ENCODE measurements at places on chromosomes 4 and X.

GRCh38 chrX:21503593-21503992, 129.4 kb downstream of the CNKSR2 start:
- no peak for DNase-seq

- DNase-seq: no peak
Observed at GRCh38 chr4:15766821-15767220, 11.3 kb upstream of the CD38 start.

GRCh38 chrX:148698221-148698620, 197.8 kb downstream of the AFF2 start:
- no peak for DNase-seq

DNA sequence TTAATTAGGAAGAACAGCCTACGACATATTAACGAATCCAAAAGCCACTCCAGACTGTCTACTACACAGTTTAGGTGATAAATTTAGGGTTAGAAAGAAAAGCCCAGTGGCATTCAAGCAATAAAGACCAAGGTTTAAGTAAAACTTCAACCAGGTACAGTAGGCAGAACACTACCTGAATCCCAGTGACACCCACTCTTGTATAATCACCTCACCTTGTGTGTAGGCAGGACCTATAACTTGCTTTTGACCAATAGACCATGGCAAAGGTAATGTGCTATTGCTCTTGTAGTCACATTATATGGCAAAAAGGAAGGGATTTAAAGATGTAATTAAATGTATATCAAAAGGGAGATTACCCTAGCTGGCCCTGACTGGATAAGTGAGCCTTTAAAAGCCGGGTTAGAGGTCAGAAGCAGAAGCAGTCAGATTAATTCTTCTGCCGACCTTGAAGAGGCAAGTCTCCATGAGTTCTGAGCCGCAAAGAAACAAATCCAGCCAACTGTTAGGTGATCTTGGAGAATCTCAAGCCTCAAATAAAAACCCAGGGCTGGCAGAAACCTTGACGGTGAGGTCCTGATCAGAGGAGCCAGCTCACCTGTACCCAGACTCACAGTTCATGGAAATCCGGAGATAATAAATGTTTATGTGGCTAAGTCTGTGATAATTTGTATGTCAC, 8.8 kb downstream of the FSTL5 start:
- no peak for DNase-seq

- DNase-seq: no peak
Observed at GRCh38 chrX:78029663-78030062, 60.2 kb upstream of the PGAM4 start.

DNA sequence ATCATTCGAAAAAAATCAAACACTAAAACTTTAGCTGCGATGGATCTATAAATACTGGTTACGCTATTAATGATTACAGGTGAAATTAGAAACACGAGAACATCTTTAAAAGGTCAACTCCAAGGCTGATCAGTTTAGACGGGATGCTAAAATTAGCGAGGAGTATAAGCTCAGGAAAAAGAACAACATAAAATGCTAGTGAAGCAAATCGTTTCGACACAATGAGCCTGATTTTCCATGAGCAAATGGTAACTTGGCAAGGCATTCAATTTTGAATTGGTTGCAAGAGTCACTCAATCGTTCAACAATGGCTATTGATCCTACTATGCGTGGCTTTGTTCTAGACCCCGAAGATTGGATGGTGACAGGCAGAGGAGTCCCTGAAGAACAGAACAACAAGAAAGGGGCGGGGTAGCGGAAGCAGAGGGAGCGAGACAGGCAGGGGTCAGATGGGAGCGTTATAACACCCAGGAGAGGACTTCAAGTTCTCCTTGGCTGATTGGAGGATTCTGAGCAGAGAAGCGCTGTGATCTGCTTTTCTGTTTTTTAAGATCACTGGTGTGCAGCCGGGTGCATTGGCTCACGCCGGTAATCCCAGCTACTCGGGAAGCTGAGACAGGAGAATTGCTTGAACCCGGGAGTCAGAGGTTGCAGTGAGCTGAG, 146.5 kb downstream of the RBM47 start:
- DNase-seq: no peak

DNA sequence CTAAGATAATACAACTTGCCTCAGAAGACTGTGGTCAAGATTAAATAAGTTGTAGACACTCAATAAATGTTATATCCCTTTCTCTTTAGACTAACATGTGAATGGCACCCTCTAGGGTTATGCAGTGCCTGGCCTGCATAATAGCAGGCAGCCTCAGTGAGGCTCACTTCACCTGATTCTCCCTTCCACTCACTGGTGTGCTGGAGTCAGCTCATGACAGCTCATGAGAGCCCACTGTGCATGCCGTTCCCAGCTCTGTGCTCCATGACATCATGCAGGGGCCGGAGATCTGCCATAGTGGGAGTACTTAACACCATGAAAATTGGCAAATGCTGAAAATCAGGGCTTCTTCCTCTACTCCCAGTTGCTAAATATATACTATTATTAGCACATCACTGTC, 64.5 kb downstream of the TEC start:
- DNase-seq: no peak

GRCh38 chr4:78441756-78442155, 109.8 kb upstream of the ANXA3 start:
- no peak for DNase-seq

- DNase-seq: no peak
Observed at GRCh38 chr4:99366491-99366890, 13.9 kb upstream of the ADH1C start.

DNA sequence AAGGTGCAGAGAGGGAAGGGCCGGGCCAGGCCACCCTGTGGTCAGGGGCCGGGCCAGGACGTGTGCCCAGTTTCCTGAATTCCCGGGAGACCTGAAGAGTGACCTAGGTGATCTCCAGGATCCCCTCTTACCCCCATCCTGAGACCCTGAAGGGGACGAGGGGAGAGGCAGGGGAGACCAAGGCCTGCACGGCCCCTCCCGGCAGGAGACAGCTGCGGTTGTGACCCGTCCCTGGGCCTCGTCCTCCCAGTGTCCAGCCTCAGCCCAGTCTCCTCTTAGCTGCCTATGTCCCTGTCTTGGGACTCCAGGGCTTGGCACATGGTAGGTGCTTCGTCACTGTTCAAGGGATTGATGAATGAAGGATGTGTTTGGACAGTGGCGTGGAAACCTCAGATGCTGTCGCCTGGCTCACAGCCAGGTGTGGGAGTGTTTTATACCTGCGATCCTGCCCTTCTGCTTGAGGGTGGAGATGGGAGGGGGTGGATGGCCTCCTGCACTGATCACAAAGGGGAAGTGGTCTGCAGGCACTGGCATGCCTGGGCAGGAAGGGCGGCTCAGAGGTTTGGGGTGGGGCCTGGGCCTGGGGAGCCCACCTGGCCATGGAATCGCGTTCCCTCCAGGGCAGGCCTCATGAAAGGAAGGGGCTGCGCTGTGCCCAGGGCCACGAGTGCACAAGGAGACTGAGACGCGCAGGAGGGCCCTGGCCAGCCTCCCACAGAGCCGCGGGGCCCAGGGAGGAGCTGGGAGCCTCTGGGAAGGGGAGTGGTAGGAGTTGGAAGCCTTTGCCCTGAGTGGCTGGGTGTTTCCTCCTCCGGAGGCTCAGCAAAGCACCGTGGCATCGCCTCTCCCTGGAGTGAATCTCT, 6.9 kb downstream of the SH3TC1 start:
- no peak for DNase-seq

GRCh38 chr4:91904556-91904955, 399.2 kb upstream of the GRID2 start:
- no peak for DNase-seq

DNA sequence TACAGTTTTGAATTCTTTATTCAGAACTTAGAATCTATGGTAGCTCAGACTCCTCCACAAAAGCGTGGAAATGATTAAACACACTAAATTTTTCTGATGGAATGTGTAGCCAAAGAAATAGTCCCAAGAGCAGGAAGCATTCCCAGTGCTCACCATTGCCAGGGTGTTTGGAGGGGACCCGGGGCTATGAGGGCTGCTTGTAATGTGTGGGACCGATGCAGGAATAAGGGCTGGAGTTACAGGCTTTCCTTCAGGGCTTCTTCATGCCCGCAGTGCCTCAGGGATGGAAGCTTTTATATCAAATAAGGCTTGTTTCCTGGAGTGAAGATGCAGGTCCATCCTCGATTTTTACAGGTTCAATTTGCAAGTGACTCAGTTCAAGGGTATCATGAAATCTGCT, 25.8 kb downstream of the WWC2 start:
- no peak for DNase-seq

DNA sequence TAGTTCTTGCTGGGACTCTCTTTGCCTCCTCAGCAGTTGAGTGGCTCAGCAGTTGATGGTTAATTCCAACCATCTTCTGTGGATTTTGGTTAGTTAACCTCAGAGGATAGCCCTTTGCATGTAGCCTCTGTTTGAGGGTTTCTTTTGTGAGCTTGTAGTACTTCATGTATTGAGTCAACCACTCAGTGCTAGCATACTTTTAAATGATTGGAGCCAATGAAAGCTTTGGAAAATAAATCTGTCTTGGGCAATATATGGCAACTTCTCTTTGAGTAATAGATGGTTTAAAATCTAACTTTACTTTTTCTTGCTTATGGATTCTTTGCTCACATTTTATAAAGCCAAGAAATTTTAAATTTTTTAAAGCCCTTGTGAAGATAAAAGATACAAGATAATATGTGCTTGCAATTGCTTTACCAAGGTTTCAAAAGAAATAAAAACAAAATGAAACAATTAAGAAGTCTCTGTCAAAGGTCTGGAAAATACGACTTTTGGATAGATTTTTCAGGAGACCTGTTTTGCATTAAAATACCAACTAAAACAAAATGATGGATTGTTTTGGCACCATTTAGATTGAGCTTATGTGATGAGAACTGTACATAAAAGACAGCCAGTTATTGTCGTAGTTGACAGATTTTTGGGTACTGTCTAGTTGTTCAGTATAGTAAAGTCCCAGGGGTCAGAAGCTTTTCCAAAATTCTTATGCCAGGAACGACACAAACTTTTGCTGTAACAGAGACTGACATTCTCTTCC, 181.9 kb downstream of the SPRY1 start:
- no peak for DNase-seq

GRCh38 chr4:41334182-41334581, 77.5 kb downstream of the UCHL1 start:
- no peak for DNase-seq

- DNase-seq: no peak
Observed at GRCh38 chrX:151206871-151207270, 30.5 kb downstream of the GPR50 start.

DNA sequence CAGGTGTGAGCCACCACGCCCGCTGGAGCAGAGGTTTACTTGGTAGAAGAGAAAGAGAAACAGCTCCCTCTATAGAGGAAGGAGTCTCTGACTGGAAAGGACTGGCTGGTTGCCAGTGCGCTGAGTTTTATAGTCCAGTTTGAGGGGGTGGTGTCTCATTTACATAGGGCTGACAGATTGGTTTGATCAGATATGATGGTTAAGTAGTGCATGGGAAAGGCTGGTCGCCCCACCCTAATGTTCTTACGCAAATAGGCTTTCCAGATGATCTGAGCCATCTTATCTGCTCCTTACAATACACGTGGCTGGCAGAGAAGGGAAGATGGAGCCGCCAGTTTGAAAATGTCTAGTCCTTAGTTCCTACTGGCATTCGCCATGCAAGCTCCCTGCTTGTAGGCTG, 439.5 kb downstream of the NAF1 start:
- DNase-seq: no peak

DNA sequence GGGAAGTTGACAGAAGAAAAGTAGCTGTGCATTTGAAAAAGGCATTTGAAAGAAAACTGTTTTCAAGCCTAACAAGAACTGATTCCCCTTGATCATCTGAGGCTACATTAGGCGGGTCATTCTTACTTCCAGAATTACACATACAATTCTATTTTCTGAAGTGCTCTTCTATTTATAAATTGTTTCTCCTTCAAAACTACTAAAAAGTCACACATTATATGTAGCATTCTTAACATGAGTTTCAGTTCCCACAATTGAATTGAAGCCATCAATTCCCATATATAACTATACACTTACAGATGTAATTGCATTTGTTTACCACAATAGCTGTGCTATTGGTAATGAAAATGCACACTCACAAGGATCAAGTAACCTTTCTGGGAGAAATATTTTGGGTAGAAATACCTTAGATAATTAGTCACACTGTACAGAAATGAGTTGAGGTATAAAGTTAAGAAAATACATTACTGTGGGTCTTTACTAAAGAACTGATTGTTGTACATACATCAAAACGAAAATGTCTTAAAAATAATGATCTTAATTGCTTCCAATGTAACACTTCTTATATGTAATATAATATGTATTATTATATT, 1688.0 kb upstream of the AGA start:
- DNase-seq: no peak

Measured in activated T-cell treated with anti-CD3 and anti-CD28 coated beads, Interleukin-2, amount 50 U/mL, for 4 hours (primary cell).